ENCODE measurements at places on chromosomes 4 and X.
A peak's percentile ranks its signal among the peaks of the same experiment; 100 is the strongest.

DNA sequence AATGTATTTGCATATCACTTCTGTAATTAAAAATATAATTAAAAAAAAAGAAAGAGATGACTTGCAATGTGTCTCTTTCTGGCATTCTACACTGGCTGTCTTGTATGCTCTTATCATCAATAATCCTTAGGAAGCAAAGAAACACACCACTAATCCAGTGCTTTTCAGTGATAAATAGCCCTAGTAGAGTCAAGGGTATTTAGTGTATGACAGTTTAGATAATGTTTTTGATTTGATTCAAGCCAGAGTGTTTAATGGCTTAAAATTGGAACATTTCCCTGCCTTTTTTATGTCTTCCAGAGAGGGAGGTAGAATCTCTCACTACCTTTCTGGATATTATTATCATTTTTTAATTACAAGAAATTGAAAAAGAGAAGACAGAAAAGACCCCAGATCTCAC, 48.6 kb upstream of the CXCL8 start:
- DNase-seq, result no peak

DNA sequence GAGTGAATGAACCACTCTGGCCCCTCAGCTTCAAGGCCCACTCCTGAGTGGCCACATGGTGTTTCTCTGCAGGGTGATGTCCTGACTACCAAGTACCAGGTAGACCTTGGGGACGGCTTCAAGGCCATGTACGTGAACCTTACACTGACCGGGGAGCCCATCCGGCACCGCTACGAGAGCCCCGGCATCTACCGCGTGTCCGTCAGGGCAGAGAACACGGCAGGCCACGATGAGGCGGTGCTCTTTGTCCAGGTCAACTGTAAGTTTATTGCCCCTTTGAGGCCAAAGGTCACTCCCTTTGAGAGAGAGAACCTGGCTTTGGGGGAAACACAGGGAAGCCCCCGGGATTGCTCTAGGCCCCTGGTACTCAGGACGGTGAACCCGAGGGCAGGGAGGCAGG, 216.0 kb downstream of the AFAP1 start:
- DNase-seq, result no peak

- peak; percentile 47 for DNase-seq
Observed at GRCh38 chr4:38752372-38752940, 30.3 kb downstream of the TLR10 start.

GRCh38 chr4:85557016-85557901, 82.3 kb downstream of the ARHGAP24 start:
- no peak for DNase-seq

GRCh38 chr4:152956650-152957436, 20.7 kb downstream of the FHDC1 start:
- DNase-seq, result peak; percentile 65

- no peak for DNase-seq
Observed at GRCh38 chr4:53929311-53929710, 135.1 kb downstream of the CHIC2 start.

GRCh38 chrX:72297953-72298730, 7.6 kb downstream of the CITED1 start:
- DNase-seq, result no peak

DNA sequence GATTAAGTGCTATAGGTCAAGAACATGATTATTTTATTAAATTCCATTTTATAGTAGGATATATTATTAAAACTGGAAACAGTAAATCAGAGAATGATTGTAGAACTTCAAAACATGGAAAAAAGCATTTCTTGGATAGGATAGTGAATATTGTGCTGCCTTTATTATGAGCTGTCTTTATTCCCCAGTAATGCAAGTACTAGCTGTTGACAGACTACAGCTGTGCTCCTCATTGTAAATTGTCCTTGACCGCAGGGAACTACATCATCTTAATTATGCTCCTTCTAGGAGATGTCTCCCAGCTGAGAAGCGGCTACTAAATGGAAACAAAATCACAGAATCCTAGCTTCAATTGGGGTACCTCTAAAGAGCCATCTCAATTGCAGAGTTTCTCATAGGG, 1457.2 kb upstream of the PCDH7 start:
- DNase-seq, result peak; percentile 74
